ENCODE measurements at places on chromosomes 6 and 20.

- no peak for DNase-seq
Measured at GRCh38 chr6:31687860-31688693, 7.2 kb upstream of the LY6G5C start.

- no peak for DNase-seq
Measured at GRCh38 chr6:43738877-43739641, 31.0 kb upstream of the VEGFA start.

DNA sequence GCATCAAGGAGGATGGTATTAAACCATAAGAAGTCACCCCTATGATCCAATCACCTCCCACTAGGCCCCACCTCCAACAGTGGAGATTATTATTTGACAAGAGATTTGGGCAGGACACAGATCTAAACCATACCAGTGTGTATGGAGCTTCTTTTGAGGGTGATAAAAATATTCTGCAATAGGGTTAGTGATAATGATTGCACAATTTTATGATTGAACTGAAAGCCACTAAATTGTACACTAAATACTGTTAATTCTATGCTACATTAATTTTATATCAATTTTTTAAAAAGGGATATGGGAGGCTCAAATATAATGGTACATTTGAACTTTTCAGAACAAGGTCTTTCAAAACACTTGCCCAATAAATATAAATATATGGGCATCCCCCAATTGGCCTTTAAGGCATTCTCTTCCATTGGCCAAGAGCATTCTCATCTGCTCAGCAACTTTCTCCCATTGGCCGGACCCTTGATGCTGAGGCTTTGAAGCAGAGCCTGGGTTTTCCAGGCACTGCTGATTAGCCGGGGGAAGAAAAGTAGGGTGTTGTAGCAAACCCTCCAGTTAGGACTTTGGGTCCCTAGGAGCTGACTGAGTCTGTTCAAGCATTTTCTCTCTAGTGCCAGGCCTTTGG lies 209.9 kb downstream of the LRFN2 start:
- DNase-seq, result no peak

DNA sequence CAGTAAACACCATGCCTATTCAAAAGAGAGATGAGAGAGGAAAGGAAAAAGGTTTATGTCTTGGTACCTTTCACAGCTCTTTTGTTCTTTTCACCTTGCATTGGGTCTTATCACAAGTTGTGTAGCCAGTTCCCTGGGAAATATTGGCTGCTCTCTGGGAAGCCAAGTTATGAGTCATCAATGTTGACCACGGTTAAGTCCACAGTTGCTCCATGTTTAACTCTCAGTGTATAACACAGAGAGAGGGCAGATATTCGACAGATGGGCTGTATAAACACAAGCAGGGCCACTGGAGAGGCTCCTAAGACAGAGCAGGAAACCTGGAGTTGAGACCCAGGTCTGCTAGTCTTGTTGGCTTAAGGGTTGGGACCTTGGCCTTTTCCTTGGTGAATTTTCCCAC lies 718.6 kb downstream of the QKI start:
- no peak for DNase-seq

DNA sequence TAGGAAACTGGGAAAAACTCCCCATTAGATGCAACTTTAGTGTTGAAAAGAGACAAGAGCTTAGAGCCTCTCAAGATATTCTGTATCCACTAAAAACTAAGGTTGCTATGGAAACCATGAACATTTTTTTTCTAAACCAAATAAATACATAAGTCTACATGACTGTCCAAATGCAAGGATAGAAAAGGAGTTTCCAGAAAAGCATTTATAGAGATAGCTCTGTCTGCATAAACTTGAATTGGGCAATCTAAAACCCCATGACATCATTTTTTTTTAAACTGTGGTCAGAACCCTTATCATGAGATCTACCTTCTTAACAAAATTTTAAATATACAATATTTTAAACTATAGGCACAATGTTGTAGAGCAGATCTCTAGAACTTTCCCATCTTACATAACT lies 36.4 kb upstream of the FAM83B start:
- no peak for DNase-seq

- no peak for DNase-seq
Measured at GRCh38 chr6:36973647-36974046, 12.3 kb downstream of the MTCH1 start.

GRCh38 chr6:118913161-118913560 lies 19.2 kb downstream of the ASF1A start:
- DNase-seq, result no peak

- DNase-seq, result no peak
Measured at GRCh38 chr6:153373869-153374268, 242.8 kb upstream of the RGS17 start.
